ENCODE measurements at places on chromosomes 3 and 15.

DNA sequence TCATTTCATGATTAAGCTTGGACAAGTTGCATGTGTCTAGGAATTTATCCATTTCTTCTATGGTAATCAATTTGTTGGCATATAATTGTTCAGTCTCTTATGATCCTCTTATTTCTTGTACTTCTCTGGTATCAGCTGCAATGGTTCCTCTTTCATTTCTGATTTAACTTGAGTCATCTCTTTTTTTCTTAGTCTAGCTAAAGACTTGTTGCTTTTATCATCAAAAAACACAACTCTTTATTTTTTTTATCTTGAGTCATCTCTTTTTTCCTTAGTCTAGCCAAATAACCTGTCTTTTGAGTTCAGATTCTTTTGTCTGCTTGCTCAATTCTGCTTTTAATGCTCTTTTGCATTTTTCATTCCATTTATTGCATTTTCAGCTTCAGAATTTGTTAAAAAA lies 37.3 kb downstream of the UBE3A start:
- DNase-seq = no peak

DNA sequence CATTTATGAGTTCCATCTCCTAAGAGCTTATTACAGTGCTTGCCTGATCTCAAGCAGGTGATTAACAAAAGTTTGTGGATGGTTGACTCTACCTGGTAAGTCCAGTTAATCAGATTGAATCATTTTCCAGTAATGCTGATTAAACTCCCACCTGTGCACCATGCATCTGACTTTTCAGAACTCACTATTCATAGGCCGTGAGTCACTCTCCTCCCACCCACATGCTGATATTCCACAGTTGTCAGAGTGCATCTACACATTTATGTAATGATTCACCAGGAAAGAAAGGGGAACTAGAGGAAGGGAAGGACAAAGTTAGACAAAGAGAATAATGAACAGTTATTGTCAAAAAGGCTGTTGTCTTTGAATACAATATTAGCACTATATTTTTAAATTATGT lies 106.2 kb upstream of the UBE3A start:
- no peak for DNase-seq

GRCh38 chr15:30865257-30865656 lies 38.5 kb upstream of the FAN1 start:
- peak; percentile 24 for DNase-seq

GRCh38 chr3:136804813-136805212 lies 14.1 kb upstream of the SLC35G2 start:
- DNase-seq = no peak

DNA sequence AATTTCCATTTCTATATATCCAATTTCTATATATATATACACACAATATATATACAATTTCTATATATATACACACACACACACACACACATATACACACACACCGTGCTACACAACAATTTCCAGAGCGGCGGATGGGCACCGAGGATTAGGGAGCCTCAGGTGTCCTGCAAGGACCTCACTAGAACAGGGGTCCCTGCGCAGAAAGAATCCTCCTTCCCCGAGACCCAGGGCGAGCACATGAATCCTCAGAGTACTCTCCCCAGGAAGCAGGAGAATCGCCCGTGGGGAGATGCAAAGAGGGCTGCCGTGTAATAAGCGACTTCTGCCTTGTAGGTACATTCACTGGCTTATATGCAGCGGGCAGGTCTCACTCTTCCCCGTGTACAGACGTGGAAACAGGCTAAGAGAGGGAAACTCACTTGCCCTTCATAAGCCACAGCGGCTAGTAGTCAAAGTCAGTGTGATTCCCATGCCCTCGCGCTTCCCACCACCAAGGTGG lies 467 bp downstream of the PIF1 start:
- no peak for DNase-seq

- no peak for DNase-seq
Observed at GRCh38 chr3:99845331-99845730, 27.7 kb downstream of the CMSS1 start.

GRCh38 chr15:48968066-48968465 lies 4.3 kb upstream of the SHC4 start:
- DNase-seq = no peak

DNA sequence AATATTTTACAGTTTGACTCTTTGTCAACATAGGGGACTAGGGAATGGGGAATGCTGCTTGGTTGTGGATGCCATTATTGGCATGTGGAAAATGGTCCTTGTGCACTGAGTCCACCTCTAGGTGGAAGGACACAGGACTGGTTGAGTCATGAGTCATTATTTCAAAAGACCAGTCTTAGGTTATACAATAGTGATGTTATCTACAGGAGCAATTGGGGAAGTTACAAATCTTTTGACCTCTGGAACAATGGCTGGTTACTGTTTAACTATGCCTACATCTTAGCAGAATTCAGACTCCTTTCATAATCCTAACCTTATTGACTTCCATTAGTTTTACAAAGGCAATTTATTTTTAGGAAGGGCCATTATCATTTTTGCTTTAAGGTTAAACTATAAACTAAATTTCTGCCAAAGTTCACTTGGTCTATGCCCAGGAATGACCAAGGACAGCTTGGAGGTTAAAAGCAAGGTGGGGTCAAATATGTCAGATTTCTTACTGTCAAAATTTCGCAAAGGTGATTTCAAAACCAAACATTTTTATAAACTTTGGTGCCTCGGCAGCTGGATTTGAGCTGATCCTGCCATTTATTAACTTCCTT lies 11.8 kb upstream of the CCR8 start:
- DNase-seq = no peak

GRCh38 chr3:175965036-175965435 lies 1105.9 kb downstream of the NAALADL2 start:
- DNase-seq = no peak

- no peak for DNase-seq
Observed at GRCh38 chr3:12870942-12871341, 29.6 kb upstream of the RPL32 start.

- no peak for DNase-seq
Observed at GRCh38 chr3:171847133-171847532, 4.0 kb downstream of the TMEM212 start.

DNA sequence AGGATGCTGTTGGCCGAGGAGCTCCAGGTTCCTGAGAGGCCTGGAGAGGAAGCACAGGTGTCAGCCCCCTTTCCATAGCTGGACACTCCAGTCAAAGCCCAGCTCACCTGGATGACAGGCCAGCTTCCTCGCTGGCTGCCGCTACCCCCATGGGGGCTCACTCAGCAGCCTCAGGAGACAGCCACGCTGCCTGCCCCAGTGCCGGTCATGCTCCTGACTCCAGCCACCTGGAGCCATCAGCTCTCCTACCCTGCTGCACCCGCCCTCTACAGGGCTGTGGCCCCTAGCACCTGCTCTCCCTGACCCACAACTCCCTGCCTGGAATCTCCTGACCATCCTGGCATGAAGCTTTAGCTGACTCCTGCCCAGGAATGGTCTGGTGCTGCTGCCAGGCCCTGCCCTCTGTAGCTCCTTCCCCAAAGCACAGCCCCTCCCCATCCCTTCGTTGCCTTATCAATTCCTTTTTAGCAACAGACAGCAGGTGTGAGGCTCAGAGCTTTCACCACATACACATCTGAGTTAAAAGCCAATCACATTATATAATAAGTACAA lies 94.2 kb downstream of the NUP210 start:
- peak; percentile 19 for DNase-seq

- no peak for DNase-seq
Observed at GRCh38 chr3:117499189-117499870, 789.8 kb downstream of the TUSC7 start.

GRCh38 chr3:9891072-9891622 lies 737 bp downstream of the JAGN1 start:
- no peak for DNase-seq

DNA sequence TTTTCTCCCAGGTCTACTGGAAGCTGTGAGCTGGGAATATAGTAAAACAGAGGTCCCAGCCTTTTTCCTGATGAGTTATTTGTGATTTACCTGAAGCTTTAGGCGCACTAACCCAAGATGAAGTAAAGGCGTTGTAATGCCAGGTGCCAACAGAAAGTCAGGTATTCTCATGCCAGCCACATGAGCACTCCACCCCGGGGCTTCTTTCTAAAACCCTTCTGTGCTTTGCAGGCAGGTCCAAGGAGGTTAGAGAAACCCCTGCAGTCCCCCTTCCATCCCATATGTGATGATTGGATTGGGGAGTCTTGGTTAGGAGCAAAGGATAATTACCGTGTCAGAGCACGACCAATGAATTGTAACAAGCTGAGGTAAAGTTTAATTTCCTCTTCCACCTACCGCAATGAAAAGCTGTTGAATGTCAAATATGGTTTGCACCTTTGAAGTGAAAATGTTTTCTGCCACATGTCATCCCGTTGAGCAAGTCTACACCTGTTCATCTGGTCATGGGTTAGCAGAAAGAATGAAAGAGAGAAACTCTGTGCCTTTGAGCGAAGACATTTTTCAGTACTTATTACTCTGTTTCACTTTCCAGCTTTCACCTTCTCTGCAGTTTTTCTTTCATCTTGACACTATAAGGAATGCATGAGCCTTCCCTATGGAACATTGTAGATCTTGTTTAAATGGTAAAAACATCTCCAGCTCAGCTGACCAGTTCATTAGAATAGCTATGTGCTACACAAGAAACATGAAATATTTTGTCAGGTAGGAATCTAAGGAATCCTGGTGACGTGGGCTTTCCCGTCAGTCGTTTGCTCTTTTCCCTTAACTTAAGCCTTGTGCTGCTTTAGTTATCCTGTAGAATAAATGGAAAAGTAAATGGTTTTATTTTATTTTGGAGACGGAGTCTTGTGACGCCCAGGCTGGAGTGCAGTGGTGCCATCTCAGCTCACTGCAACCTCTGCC lies 204.6 kb upstream of the IL12A start:
- no peak for DNase-seq

GRCh38 chr3:197753263-197753662 lies 3.6 kb downstream of the FYTTD1 start:
- no peak for DNase-seq

GRCh38 chr15:29924750-29925149 lies 102.5 kb upstream of the TJP1 start:
- no peak for DNase-seq

- no peak for DNase-seq
Observed at GRCh38 chr3:184022323-184022722, 4.6 kb upstream of the ABCC5 start.

DNA sequence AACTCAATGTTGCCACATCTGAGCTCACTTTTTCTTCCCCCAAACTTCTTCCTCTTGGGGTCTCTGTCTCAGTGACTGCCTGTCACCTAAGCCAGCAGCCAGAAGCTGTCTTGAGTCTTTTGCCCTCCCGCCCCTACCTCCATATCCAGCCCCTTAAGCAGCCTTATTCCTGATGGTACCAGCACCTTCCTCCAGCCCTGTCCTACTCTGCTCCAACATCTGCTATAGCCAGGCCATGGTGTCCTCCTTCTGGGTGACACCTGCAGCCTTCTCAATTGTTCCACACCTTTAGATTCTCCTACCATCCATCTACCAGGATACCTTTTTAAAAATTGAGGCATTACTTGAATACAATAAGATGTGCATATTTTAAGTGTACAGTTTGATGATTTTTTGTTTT lies 53.8 kb downstream of the EPHB3 start:
- no peak for DNase-seq

DNA sequence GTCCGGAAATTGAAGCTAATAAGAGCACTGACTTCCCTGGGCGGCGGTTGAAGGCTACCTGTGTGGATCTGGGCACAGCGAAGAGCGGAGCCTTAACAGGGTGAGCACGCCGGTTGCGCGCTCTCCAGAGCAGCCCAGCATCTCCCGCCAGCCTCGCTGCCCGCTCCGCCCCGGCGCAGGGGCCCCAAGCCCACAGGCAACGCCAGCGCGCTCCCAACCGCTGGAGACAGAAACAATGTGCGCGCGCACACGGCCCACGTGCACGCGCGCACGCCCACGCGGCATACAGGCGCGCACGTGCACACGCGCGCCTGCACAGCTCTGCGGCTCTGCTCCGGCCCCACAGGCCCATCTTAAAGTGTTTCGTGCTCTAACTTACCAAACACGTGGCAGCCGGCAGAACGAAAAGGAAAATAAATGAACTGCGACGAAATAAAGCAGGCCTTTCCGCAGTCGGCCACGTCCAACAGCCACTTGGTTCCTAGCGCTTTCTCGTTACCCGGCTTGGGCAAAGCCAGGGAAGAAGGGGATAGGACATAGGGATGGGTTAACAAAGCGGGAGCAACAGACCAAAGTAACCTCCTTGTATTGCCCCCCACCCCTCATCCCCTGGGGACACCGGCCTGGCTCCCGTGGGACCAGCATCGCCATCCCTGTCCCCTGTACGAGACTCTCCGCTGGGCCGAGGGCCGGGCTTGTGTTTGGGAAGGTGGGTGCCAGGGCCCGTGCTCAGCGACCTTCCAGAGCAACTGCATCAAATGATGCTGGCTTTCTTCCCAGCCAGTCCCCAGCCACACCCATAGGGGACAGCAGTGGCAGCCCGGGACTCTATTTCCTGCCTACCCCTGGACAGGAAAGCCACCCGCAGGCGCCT lies 203.7 kb downstream of the ABHD5 start:
- no peak for DNase-seq

- DNase-seq = no peak
Observed at GRCh38 chr15:94270570-94270969, 39.2 kb downstream of the MCTP2 start.

DNA sequence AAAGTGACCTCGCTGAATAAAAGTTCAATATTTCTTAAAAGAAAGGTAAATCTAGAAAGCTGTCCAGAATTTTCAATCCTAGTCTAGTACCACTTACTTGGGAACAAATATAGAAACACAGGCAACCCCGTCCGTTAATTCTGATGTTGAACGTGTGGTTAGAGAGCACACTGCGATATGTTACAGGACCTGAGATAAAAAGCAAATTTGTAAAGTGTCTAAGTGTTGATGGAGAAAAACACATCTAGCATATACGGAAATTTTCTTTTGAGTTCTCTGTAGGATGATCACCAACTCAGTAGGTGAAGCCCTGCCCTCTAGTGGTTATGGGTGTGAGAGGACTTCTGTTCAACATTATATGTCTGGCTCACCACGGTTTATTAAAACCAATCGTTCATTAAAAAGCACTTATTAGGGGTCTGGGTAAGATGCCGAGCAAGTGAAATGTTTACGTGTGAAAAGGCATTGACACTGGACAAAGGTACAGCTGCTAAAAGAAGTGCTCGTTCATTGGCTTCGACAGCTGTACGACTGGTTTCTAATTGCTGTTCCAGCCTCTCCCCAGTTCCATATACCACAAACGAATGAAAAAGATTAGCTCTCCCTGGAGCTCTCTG lies 1.0 kb upstream of the ATP2C1 start:
- DNase-seq = peak; percentile 61

DNA sequence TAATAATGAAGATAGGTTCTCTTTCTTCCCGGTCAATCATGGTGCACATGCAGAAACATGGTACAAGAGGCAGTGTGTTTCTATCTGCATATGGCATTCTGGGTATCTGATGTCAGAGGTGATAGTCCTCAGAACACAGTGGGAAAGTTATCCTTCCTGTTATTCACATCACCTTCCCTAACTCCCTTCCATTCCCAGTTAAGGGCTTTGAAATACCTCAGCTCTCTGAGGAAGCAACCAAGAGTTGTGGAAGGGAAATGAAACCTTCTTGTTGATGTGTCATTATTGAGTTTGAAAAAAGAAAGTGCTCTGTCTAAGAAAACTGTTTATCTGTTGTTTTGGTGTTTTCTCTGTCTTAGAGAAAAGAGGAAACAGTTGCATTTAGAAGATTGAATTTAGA lies 21.9 kb upstream of the P2RY13 start:
- no peak for DNase-seq

Data from SHP77 treated with DMSO at 0.1 percent for 48 hours (cell line).